Ureter (tissue), 1 donor: ENCODE measurements at places on chromosomes 1 and 21. TPM values are rescaled to one million over a fixed set of nuclear protein-coding genes. Genes with fewer than 3 reads are reported as not detected.

NRIP1 gene
- total RNA-seq, result 45.5 TPM

PPIAL4G gene
- total RNA-seq, result 0.34 TPM

GRCh38 chr1:217553949-217554509 lies 76.9 kb downstream of the GPATCH2 start:
- DNase-seq, result no peak

FUCA1 gene
- 72.3 TPM for total RNA-seq

GRCh38 chr1:18921516-18922251 lies 19.3 kb upstream of the ALDH4A1 start:
- no peak for DNase-seq

GRCh38 chr1:214717351-214717750 lies 114.4 kb downstream of the CENPF start:
- DNase-seq, result no peak

DNA sequence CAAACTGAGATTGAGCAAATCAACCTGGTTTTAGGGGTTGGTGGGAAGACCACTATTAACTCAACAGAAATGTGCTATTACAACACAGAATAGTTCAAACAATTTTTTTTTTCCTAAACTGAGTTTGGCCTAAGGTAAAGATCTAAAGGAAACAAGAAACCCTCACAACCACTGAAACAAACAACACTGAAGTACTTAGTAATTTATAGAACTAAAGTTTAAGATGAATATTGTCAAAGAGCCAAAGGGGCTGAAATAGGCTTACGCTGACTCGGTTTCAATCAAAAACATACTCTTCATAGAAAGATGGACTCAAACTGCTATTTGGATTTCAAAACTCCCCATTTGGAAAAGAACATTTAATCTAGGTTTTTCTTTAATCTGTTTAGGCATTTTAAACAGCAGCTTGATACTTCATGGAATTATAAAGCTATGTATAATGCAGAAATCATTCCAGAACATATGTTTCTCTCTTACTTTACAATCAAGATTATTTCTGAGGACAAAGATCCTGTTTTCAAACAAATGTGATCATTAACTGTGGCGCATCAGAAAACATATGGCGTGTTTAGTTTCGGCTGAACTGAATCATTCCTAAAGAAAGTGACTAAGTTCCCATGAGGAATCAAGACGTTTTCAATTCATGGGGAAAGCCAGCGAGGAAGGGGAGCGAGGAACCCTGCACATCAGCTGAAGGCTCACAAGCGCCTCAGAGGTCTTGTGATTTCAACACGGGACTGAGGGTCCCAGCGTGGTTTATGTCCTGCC lies 62.7 kb downstream of the SYT6 start:
- no peak for DNase-seq

DNA sequence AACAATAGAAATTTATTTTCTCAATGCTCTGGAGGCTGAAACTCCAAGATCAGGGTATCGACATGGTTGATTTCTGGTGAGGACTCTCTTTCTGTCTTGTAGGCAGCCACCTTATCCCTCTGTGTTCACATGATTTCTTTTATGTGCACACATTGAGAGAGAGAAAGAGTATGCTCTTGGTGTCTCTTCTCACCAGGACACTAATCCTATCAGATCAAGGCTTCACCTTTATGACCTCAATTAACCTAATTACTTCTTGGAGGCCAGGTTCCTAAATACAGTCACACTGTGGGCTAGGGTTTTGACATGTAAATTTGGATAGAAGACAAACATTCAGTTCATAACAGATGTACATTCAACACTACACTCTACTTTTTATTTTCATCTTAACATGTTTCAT lies 1094.2 kb upstream of the ADGRL2 start:
- DNase-seq, result no peak

HSD3B2 gene
- not detected for total RNA-seq

GRCh38 chr1:19067912-19068638 lies 111.6 kb upstream of the IFFO2 start:
- DNase-seq, result no peak

C1orf185 gene
- total RNA-seq, result not detected

GRCh38 chr1:66286307-66286706 lies 247.6 kb upstream of the SGIP1 start:
- no peak for DNase-seq

- DNase-seq, result no peak
These were observed 51.5 kb downstream of the KCNAB2 start for GRCh38 chr1:6097117-6097595.

SPRR2F gene
- total RNA-seq, result not detected

GRCh38 chr1:205171369-205171768 lies 40.1 kb downstream of the DSTYK start:
- no peak for DNase-seq

DNA sequence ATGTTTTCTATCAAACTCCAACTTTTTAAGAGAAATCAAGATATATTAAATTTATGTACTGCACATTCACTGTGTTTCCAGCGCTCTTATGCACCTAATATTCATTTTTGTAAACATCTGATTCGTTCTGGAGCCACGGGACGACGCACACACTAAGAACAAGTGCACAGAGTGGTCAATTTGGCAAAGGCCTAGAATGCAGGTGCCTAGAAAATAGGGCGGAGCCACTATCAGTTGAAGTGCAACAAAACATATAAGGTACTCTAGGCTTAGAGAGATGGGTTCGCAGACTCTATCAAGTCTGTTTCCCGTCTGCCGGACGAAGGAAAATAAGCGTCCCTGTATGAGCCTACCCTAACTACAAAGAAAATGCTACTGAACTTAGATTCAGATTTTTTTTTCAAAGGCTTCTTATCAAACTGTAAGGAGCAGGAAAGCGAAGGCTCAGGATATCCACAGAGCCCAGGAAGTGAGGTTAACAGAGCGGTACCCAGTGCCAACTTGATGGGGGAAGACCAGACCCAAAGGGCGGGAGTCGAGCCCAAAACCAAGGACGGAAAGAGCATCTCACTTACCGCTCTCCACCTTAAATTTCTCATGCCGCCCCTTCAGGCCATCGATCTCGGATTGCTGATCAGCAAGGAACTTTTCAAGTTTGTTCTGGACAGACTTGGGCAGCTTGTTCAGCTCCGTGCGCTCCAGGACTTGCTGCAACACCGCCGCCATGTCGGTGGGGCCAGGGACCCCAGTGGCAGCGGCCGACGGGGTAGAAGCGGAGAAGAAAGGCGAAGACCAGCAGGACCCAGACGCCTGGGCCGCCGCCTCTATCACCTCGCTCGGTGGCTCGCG lies 526 bp downstream of the TPR start:
- DNase-seq, result peak; percentile 48

- no peak for DNase-seq
These were observed 7.4 kb upstream of the TENT5C start for GRCh38 chr1:117598489-117598888.

- no peak for DNase-seq
These were observed 87.4 kb downstream of the OBSCN start for GRCh38 chr1:228295201-228295600.

DNA sequence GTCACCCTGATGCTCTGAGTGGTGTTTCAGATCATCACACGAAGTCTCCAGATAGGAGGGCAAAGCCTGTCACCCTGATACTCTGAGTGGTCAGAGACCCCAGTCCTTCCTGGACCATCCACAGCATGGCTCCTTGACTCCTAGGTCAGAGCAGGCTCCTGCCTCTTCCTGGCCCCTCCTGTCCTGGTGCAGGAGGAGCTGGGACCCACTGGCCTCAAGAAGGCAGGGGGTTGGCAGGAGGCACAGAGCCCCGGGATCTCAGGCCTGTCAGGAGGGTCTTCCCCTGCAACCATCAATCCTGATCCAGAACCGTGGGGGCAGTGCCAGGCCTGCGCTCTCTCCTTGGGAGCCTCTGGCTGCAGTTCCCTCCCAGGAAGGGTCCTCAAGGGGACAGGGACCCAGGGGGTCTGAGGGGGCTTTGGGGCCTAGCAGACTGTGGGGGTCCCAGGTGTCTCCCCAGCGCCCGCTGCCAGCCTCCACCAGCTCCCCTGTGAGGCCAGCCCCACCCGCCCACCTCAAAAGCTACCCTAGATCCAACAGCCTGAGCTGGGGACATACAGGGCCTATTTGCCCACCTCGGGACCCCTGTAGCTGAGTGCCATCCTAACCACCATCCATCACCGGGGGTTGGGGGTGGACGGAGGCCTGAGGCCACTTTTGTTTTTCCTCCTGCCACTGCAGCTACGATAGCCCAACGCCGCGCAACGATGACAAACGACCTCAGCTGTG lies 27.5 kb downstream of the COL6A1 start:
- DNase-seq, result no peak

- DNase-seq, result no peak
These were observed 15.9 kb upstream of the SRSF4 start for GRCh38 chr1:29197590-29197924.

S100A14 gene
- 51.3 TPM for total RNA-seq

GRCh38 chr1:199574950-199575349 lies 452.6 kb upstream of the NR5A2 start:
- no peak for DNase-seq

DNA sequence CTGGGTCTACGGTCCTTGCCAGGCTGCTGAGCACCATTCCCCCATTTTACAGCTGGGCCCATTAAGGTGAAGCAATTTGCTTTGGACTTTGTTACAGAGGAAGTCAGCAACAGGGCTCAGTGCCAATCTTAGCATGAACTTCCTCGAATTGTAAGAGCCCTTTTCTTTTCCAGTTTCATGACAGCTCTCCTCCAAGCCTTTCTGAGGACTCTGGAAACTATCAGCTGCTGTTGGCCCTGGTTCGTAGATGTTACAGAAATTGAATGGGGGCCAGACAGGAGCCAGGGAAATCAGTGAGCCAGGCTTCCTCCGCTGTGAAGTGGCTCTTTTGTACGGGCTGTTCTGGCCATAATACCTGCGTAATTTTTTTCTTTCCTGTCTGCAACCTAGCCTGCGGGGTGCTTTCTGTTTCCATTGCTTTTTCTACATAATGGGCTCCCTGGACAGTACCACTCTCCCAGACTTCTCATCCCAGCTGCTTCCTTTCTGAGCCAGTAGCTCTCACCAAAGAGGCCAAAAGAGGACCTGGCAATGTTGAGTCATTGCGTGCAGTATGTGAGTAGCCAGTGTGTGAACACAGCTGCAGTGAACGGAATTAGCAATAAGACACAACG lies 386.3 kb downstream of the DISC1 start:
- no peak for DNase-seq

DNA sequence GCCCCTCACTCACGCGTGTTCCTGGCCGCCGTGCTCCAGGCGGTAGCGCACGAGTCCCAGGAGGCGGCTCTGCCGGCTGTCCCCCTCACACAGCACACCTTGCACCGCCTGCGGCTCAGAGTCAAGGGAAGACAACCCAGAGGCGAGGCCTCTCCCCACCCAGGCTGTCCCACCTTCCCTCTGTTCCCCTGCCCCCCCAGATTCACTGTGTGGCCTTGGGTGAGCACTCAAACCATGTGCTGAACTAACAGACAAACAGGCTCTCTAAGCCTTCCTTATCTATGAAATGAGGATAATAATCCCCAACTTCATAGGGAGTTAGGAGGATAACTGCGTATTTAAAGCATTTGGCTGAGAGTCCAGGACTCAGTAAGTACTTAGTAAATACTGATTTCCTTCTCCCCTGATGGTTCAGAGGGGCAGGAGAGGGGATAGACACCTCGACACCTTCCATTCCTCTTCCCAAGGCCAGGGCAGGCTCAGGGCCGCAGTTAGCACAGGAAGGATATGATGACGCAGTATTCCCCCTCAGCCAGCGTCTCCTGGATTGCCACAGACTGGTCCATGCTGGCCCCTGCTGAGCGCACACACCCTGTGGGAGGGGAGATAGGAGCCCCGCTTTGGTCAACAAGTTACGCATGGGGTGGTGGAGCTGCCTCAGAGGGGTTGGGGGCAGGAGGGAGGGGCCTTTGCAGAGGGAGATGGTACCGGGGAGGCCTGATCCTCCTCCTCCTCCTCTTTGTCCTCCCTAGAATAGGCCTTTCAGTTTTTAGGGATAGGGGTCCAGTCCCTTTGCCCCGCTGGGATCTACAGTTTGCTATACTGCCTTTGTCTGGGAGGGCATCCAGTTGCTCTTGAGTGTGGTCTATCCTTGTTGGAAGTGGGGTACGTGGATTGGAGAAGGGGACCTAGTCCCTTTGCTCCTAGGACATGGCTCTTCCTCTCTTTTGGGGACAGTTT lies 830 bp downstream of the INPP5B start:
- DNase-seq, result peak; percentile 73

DNA sequence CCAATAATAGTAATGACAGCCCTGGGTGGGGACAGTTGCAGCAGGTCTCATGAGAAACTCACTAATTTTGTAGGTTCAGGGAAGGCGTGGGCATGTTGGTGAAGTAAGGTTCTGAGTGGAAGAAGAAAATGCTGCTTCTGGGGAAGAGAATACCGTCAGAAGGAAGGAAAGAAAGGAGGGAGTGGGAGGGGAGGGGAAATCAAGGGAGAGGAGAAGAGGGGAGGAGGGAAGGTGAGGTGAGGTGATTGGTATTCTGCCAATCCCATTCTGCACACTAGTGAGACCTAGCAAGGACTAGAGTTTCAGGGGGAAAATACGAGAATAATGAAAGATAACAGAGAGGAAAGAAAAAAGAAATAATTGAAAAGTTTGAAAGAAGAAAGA lies 32.4 kb upstream of the MGST3 start:
- no peak for DNase-seq
